ENCODE measurements at places on chromosomes 16 and 17. TPM values are rescaled to one million over a fixed set of nuclear protein-coding genes. Genes with fewer than 3 reads are reported as not detected.

TEKT1 gene
- total RNA-seq: not detected

GHDC gene
- 21.4 TPM for total RNA-seq

GRCh38 chr16:88393034-88393433 is 10.3 kb downstream of the ZNF469 start:
- no peaks in the 10 kb centered on the region for H3K36me3 ChIP-seq
- H3K4me3 ChIP-seq: no peak overlapping the region
- no peaks in the 10 kb centered on the region for H3K27me3 ChIP-seq
- DNase-seq: no peak

DNA sequence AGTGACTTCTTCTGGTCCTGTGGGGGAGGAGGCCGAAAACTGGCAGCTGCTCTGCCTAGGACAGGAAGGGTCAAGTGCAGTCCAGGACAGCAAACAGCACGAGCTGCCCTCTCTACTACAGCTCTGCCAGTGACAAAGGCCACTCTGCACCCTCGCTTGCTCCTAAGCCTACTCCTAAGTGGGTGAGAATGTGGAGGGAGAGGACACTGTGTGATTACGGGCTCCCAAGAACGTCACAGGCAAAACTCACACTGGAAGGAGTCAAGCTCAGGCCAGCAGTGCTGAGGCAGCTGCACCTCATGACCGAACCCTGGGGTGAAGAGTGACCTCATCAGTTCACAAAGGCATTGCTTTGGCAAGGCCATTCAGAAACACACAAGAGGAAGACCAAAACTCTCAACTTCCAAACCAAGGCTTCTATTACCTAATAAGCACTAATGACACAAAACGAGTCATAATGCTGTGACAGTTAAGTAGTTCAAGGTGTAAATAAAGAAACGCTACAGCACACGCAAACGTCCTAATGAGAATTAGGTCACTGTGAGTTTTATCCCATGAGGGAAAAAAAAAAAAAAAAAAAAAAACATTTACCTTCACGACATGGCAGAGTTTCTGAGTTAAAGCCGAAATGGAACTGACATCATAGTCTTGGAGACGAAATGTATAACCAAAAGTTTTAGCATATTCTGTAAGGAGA is 35.1 kb downstream of the MARF1 start:
- H3K36me3 ChIP-seq: peaks cover 18% of the 10 kb centered on the region
- H3K27me3 ChIP-seq: no peaks in the 10 kb centered on the region
- H3K4me3 ChIP-seq: no peak overlapping the region
- peak; percentile 93 for DNase-seq
- H3K4me1 ChIP-seq: peaks cover 52% of the 10 kb centered on the region

CRHR1 gene
- not detected for total RNA-seq

GRCh38 chr17:45302649-45303173 is 14.1 kb downstream of the MAP3K14 start:
- no peak overlapping the region for H3K27ac ChIP-seq
- no peak overlapping the region for H3K4me3 ChIP-seq
- H3K4me1 ChIP-seq: peaks cover 3% of the 10 kb centered on the region
- H3K27me3 ChIP-seq: no peaks in the 10 kb centered on the region
- DNase-seq: no peak

PSME3 gene
- 41.4 TPM for total RNA-seq

TRPV3 gene
- total RNA-seq: not detected

DNA sequence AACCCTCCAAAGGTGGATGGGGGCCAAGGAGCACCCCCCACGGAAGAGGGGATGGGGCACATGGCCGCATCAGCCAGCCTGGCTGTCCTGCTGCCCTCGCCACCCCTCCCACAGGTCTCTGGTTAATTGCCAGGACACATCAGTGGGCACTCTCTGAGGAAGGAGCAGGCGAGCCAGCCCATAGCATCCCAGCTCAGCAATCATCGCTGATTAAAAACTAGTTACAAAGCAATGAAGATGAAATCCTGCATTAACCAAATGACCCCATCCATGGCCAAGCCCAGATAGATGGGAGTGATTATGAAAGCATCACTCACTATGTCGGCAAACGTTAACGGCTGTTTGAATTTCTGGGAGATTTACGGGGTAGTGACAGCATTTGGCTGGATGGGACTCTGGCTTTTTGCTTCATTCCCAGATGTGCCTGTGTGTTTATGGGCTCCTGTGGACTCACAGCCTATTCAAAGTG is 45.3 kb downstream of the CCDC182 start:
- H3K4me1 ChIP-seq: no peaks in the 10 kb centered on the region
- H3K36me3 ChIP-seq: no peaks in the 10 kb centered on the region
- H3K27ac ChIP-seq: no peak overlapping the region
- H3K4me3 ChIP-seq: no peak overlapping the region
- H3K27me3 ChIP-seq: no peaks in the 10 kb centered on the region
- DNase-seq: no peak

KRT32 gene
- total RNA-seq: not detected
